GM12891 (cell line): ENCODE measurements at places on chromosomes 6 and 20.

DNA sequence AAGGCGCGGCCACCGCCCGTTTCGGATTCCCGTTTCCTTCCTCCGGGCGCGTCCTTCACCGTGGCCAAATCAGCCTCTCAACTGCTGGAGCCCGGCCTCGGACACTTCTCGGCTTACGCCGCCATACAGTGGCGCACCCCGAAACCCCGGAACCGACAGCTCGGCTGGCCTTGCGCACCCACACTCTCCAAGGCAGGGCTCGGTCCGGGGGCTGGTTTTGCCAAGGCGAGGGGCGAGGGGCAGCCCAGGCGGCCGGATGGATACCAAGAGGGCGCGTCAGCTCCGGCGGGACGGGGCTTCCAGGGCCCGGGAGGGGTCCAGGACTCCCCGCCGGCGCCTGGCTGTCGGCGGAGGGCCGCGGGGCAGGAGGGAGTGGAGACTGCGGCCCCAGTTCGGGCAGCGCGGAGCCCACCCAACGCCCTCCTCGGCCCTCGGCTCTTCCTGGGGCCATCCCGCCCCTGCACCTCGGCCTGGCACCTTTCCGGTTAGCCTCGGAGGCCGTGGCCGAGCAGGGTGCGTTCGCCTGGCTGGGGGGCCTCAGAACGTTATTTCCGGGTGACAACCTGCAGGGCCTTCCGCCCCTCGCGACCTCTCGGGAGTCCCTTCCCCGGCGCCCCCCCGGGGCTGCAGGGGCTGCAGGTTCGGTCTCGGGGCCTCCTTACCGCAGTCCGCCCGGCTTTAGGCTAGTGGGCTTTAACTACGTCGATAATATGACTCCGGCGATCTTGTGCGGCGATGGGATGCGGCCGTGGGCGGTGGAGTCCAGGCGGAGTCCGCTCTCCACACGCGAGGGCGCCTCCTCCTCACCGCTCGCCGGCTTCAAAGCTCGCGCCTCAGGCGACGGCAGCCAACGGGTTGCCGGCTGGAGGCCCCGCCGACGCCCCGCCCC lies 697 bp upstream of the CEP43 start:
- DNase-seq = no peak

GRCh38 chr20:58483470-58483869 lies 31.7 kb downstream of the APCDD1L start:
- no peak for DNase-seq

DNA sequence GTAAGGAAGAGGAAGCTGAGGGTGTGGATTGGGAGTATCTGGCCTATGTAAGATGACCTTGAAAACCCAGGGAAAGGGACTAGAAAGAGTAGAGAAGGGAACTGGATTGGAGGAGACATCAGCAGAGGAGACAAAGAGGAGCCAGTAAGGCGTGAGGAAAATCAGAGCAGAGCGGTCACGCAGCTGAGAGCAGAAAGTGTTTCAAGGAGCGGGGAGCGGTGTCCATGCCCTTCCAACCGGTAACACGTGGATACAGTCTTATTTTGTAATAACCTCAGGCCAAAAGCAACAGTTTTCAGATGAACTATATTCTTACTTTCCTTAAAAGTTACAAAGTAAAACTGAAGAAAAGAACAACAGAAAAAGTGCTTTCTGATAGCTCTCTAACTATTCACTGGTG lies 36.3 kb downstream of the L3MBTL3 start:
- no peak for DNase-seq

- no peak for DNase-seq
These were observed 1.0 kb downstream of the TGM2 start for GRCh38 chr20:38164069-38164468.

- DNase-seq = no peak
These were observed 56.3 kb downstream of the HLA-DPB1 start for GRCh38 chr6:33132081-33132524.

GRCh38 chr6:148359228-148359627 lies 16.6 kb downstream of the SASH1 start:
- DNase-seq = no peak

GRCh38 chr6:89734526-89734925 lies 85.1 kb downstream of the MDN1 start:
- DNase-seq = no peak

DNA sequence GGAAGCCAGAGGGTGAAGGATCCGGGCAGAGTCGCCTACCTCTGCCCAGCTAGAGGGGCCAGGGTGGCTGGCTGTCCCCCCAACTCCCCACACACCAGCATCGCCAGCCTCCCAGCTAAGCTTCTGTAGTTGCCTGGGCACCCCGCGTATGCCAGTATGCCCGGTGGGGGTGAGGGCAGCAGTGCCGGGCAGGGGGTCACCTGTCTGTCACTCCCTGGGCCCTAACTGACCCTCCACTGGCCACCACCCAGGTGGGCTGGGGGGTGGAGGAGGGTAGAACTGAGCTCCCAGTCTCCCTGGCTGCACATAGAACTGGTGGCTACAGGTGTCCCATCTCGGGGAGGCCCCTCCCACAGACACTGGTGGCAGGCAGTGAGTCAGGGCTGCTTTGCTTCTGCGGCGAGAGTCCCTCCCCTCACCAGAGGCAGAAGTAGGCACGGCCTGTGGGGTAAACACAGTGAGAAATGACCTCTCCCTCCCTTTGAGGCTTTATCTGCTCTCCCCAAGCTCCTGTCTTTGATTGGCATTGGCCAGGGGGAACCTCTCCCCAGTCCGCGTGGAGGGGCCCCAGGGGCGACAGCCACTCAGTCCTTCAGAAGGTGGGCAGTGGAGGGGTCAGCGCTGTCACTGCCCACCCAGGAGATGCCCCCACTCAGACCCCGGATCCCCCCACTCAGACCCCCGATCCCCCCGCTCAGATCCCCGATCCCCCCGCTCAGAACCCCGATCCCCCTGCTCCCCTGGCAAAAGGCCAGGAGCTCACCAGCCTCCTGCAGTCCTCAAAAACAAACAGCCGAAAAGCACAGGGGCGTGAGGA lies 2.5 kb downstream of the NTSR1 start:
- DNase-seq = no peak

DNA sequence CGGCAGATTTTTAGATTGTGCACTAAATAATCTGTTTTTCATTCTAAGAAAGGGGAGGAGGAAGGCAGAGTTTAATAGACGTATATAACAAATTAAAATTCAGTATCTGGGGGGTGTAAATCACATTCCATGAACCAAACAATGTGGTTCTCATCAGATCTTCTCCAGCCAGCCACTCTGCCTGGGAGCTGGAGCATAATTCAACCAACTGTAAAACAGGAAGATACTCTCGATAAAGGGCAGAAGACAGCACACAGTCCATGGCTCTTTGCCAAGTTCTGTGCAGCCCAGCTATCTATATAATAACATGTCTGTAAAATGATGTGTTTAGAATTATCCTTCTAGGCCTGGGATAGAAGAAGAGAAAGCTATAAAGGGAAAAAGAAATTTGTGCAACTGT lies 289.9 kb upstream of the ZFP64 start:
- no peak for DNase-seq

GRCh38 chr6:81857812-81858211 lies 105.3 kb upstream of the TENT5A start:
- DNase-seq = no peak

- DNase-seq = no peak
These were observed 123.3 kb upstream of the DUSP22 start for GRCh38 chr6:168865-169455.

GRCh38 chr6:70351461-70351860 lies 48.6 kb upstream of the COL9A1 start:
- DNase-seq = no peak

- no peak for DNase-seq
These were observed 8.5 kb downstream of the HLA-DMB start for GRCh38 chr6:32932132-32932868.
